ENCODE measurements at places on chromosomes 16 and 17. TPM values are rescaled to one million over a fixed set of nuclear protein-coding genes. Genes with fewer than 3 reads are reported as not detected.
A peak's percentile ranks its signal among the peaks of the same experiment; 100 is the strongest.

DNA sequence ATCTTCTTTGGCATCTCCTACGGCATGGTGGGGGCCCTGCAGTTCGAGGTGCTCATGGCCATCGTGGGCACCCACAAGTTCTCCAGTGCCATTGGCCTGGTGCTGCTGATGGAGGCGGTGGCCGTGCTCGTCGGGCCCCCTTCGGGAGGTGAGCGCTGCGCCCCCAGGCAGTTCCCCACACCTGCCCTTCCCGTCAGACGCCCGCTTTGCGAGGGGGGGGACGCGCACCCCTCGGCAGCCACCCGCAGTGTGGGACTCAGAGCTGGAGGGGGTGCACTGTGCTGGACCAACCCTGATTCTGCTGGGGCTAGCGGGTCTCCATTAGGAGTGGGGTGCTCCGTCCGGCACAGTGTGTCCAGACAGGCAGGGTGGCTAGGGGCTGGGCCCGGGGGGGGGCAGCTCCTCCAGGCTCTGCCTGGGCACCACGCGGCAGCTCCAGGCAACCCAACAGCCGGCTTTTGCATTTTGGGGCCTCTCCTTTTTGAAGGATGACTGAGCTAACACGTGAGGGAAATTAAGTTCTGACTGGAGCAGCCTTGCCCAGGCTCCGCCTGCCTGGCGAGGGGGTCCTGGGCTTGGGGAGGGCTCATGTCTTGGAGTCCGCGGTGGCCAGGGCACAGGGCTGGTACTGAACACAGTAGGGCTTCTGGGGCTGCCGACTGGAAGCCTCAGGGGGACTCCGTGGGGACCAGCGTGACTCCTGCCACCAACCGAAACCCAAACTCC, 9.1 kb downstream of the SLC16A3 start:
- H3K4me1 ChIP-seq = peaks cover 24% of the 10 kb centered on the region
- no peak overlapping the region for H3K4me3 ChIP-seq
- DNase-seq = no peak
- H3K36me3 ChIP-seq = peaks cover 24% of the 10 kb centered on the region
- no peaks in the 10 kb centered on the region for H3K27me3 ChIP-seq

GRCh38 chr17:42640121-42640520, 19.0 kb upstream of the TUBG2 start:
- peaks cover 2% of the 10 kb centered on the region for H3K27me3 ChIP-seq
- DNase-seq = no peak
- H3K4me3 ChIP-seq = no peak overlapping the region
- H3K4me1 ChIP-seq = no peaks in the 10 kb centered on the region
- H3K36me3 ChIP-seq = no peaks in the 10 kb centered on the region
- H3K27ac ChIP-seq = no peak overlapping the region

- H3K27me3 ChIP-seq = no peaks in the 10 kb centered on the region
- no peaks in the 10 kb centered on the region for H3K4me1 ChIP-seq
- DNase-seq = no peak
- H3K36me3 ChIP-seq = no peaks in the 10 kb centered on the region
- no peak overlapping the region for H3K27ac ChIP-seq
Measured at GRCh38 chr17:68585643-68586042, 15.5 kb downstream of the FAM20A start.

- H3K27me3 ChIP-seq = no peaks in the 10 kb centered on the region
- no peak overlapping the region for H3K4me3 ChIP-seq
- no peak overlapping the region for H3K27ac ChIP-seq
- H3K4me1 ChIP-seq = no peaks in the 10 kb centered on the region
Measured at GRCh38 chr16:8753416-8754054, 43.9 kb downstream of the TMEM186 start.

DNA sequence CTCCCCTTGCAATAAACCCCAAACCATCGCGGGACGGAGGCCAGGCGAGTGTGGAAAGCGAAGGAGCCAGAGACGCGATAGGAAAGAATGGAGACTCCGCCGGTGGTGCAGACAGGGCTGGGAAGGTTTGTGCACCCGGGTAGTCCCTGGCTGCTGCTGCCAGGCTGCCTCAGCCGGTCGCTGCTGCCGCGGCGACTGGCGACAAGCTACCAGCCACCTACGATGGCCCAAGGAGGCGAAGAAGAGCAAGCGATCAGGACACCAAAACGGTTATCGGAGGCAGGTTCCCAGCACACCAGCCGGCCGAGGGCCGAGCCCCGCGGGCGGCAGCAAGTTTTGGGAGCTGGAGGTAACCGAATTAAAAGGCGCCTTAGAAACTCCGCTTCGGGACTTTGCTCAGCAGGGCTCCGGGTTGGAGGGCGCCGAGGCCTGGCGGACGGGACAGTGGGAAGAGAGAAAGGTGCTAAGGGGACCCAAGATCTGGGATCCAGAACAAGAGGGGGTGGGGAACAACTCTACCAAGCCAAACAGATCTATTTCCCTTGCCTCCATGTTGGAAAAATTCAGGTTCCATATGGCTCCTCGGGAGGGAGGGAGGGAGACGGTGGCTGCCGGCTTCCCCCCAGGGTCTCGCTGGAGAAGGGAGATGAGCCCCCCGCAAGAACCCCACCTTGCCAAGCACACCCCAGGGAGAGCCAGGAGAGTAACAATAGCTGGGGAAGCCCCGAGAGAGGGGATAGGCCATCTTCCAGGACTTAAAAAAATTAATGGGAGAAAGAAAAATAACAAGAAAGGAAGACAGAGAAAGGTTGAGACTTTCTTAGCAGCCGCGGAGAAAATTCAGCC, 9.7 kb upstream of the HOXB2 start:
- H3K36me3 ChIP-seq = peaks cover 14% of the 10 kb centered on the region
- peaks cover 28% of the 10 kb centered on the region for H3K4me1 ChIP-seq
- no peak overlapping the region for H3K27ac ChIP-seq
- DNase-seq = no peak
- H3K27me3 ChIP-seq = no peaks in the 10 kb centered on the region

CDRT15L2 gene
- total RNA-seq = not detected

DNA sequence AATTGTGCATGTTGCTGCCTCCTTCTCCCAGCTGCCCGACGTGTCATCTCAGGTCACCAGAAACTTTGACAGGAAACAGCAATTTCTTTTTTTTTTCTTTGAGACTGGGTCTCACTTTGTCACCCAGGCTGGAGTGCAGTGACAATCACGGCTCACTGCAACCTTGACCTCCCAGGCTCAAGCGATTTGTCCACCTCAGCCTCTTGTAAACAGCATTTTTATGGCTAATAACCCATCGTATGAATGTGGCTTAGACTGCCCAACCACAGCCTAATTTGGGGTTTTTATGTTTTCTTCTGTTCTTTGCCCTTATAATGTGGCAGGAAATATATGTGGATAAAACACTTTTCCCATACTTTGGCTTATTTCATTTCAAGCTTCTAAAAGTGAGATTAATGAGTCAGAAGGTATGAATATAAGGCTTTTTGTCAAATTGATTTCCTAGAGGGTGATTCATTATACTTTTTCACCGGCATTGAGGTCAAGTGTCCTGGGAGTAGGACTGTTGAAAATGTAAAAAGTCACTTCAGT, 31.0 kb upstream of the SLC5A10 start:
- peak; percentile 58 for DNase-seq
- no peaks in the 10 kb centered on the region for H3K27me3 ChIP-seq
- no peak overlapping the region for H3K4me3 ChIP-seq
- peak overlapping the region; percentile 4 for H3K27ac ChIP-seq

DNA sequence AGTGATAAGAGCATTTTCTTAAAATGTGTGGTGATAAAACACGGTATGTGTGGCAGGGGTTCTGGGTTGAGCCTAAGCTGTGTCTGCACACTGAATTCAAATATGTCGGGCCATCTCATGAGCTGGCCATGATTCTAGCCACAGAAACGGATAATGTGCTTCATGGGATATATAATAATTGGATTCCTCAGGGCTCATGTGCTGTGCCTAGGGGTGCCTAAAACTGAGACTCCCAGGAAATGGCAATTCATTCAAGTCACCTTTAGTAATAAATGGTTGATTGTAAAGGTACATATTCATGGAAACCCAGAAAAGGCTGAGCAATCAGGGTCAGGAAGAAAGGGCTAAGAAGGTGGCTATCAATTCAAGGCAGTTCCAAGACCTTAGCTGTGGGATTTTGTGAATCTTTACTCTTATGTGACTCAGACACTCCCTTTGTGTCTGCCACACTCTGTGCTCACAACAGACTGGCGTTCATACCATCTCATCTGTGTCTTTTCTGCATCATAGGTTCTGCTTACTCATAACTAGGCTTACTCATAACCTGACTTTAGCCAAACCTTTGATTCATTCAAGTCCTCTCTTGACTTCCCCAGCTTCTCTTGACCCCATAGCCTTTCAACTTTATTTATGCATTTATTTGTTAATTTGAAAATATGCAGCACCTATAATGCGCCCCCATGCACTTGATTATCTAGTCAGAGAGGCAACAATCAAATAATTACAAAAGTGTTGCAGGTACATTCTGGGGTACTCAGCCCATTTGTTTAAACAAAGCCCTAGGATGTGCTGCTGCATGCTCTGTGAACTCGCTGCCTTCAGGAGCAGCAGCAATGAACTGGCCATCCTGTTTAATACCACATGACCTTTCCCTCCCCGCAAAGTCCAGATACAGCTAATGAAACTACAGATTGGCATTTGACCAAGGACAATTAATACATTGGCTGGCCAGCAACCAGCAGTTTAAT, 28.4 kb upstream of the MED13 start:
- no peak overlapping the region for H3K27ac ChIP-seq
- H3K4me1 ChIP-seq = peaks cover 9% of the 10 kb centered on the region
- peak; percentile 60 for DNase-seq
- no peak overlapping the region for H3K4me3 ChIP-seq
- H3K27me3 ChIP-seq = no peaks in the 10 kb centered on the region

GRCh38 chr17:49437696-49438435, 23.2 kb upstream of the PHB1 start:
- no peak for DNase-seq
- no peak overlapping the region for H3K27ac ChIP-seq
- peaks cover 29% of the 10 kb centered on the region for H3K27me3 ChIP-seq
- no peaks in the 10 kb centered on the region for H3K36me3 ChIP-seq
- no peaks in the 10 kb centered on the region for H3K4me1 ChIP-seq
- H3K4me3 ChIP-seq = no peak overlapping the region

Data from endothelial cell of umbilical vein (primary cell).